Chondrocyte (in vitro differentiated cells): ENCODE measurements at places on chromosomes 5 and 9.

DNA sequence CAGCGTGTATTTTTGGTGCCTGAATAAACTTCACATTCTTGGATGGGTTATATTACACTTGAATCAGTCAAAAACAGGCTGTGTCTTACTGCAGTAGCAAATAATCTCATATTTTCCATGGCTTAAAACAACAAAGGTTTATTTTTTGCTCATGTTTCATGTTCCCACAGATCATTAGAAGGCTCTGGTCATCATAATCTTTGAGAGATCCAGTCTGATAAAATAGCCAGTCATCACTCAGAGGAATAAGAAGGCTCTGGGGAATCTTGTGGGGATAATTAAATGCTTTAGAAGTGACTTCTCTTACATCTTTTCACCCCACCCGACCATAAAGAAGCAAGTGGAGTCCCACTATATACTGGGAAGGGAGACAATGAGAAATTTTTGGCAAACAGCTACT, 417.7 kb downstream of the PSAT1 start:
- DNase-seq = no peak

DNA sequence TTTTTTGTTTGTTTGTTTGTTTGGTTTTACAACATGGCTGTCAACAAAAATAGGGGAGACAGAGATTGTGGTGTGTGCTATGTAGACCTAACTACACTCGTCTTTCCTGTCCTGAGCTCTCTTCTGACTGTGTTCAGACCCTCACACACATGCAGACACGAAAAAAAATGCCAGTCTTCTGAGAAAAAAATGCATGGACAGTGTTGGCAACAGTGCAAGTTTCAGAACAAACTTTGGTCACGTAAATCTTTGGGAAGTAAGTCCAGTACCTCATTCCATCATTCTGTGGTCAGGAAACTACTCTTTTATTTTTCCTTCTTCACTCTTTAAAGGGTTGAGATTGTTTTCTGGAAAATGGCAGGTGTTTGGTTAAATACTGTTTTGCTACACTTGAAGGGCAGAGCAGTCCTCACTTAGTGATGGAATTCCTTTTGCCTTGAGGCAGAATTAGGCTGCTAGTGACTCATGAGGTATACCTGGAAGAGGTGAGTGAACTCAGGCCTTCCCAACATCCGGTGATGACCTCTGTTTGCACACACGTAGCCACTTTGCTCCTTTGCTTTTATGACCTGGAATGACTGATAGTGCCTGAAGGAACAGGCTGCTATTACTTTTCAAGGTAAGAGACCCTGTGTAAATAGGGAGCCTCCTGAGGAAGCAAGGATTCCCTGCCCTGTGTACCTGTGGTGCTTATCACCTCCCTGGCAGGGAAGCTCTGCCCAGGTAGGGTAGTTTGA, 81.6 kb upstream of the TNFAIP8 start:
- no peak for DNase-seq

GRCh38 chr9:109454041-109454440, 44.1 kb downstream of the PTPN3 start:
- no peak for DNase-seq

GRCh38 chr5:80177236-80177635, 78.6 kb downstream of the SERINC5 start:
- no peak for DNase-seq

DNA sequence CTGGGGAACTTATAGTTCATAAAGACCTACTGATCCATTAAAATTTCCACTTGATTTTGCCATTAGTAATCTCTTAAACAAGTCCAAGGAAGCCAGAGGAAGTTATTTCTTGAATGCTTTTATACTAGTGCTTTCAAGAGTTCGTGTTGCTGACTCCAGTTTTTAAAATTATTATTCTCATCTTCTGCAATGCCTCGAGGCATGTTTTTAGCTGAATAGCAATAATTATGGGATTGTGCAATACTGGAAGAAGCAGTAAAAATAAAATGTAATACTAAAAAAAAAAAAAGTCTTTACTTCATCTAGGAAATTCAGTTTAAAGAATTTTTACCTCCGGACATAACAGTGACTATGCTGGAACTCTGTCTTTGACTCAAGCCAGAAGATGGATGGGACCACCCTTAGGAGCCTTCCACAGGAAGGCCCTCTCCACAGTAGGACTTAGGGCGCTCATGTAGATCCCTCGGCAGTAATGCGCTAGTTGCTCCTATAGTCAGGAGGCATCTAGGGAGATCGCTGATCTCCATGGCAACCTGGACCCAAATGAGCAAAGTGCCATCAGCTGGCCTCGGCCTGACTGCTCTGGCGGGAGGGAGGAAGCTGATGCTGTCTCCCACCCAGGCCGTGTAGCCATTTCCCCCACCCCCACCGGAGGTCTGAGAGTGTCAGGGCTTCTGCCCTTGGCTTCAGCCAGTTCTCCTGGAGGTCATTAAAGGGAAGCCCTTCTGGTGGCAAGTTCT, 56.7 kb downstream of the DAPK1 start:
- DNase-seq = no peak

- DNase-seq = no peak
Measured at GRCh38 chr5:150052956-150053712, 33.2 kb downstream of the CSF1R start.

DNA sequence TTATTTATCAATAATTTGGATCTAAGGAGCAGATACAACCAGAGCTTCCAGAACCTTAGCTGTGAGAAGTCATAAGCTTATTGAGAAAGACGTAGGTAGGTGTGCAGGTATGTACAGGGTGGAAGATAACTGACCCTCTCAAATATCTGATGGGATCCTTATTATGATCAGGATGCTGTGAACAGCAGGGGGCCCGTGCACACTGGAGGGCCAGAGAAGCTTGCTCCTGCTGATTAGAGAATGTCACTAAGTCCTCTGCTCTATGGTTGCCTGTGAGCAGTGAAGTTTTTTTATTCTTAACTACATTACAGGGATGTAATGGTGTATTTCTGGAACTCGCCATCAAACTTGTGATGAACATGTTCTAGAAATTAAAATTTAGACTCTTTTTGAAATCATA, 108.9 kb upstream of the POU5F2 start:
- DNase-seq = no peak

- no peak for DNase-seq
Measured at GRCh38 chr9:7509576-7510145, 289.9 kb downstream of the DMAC1 start.

GRCh38 chr5:169174923-169175322, 126.0 kb downstream of the SLIT3 start:
- DNase-seq = no peak

DNA sequence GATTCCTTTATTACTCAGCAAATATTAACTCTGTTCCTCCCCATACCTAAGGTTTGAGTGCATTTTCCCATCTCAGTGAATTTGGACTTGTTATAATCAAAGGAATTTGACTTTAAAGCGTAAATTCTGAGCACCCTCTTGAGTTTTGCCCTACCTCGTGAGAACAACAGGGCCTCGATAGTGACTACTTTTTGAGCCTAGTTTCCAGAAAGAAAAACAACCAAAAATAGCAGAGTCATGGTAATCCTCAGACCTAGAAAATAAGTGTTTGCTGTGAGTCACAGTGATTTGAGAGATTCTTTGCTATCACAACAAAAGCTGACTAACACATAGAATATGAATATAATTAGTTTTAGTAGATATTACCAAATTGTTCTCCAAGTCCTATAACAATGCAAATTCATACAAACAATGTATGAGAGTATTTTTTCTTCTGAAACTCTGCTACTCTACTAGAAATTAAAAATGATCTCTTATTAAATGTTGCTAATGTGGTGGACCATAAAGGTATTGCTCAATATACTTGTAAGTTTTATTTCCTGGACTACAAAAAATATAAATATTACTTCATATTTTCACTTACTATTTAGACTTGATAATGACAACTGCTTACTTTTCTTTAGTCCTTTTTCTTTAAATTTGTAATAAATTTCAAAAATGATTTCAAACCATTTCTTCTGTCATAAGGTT, 759.7 kb downstream of the BRINP1 start:
- no peak for DNase-seq

DNA sequence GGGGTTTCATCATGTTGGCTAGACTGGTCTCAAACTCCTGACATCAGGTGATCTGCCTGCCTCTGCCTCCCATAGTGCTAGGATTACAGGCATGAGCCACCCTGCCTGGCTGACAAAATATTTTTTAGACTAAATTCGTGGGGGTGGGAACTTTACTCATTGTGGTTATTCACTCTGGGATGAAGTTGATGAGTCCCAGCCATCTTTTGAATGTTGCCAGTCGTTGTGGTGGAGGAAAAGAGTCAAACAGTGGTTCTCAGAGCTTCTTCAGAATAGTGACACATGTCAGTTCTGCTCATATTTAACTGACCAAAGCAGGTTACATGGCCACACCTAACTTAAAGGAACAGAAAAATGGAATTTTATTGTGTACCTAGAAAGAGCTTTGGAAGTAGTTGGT, 6.9 kb downstream of the SREK1 start:
- DNase-seq = no peak

DNA sequence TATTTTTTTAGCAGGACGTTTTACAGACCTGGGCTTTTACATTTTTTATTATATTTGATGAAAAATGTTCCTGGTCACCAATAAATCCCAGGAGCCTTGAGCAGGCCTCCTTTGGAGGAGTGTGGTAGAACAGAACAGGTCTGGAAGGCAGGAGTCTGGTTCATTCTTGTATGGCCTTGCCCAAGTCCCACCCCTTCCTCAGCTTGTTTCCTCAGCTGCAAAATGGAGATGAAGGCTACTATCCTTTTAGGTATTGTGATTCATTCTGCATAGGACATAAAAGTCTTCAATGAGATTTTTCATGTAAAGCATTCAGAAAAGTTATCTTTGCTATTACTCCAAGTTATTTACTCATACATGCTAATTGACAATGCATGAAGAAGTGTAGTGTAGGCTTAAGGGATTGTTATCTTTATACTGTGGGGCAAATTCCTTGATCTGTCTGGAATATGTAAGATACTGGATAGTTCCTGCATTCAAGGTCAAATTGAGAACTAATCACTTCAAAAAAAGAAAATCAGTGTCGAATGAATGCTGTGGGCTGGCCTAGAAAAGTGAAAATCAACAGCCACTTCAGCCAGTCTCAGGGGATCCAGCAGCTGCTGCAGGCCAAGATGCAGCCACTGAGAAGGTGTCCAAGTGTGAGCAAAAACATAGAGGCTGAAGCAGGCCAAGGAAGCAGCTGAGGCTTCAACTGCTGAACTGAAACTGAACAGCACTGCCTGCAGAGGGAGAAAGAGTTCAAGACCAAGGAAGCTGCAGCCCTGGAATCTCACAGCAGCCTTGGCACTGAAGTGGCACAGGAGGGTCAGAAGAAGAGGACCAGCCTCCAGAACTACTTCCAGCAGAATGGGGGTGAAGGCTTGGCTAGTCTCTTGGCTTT, 15.5 kb upstream of the SLC36A3 start:
- no peak for DNase-seq
